Amygdala (tissue), 56 donors: ENCODE measurements at places on chromosomes 12 and 14.

DNA sequence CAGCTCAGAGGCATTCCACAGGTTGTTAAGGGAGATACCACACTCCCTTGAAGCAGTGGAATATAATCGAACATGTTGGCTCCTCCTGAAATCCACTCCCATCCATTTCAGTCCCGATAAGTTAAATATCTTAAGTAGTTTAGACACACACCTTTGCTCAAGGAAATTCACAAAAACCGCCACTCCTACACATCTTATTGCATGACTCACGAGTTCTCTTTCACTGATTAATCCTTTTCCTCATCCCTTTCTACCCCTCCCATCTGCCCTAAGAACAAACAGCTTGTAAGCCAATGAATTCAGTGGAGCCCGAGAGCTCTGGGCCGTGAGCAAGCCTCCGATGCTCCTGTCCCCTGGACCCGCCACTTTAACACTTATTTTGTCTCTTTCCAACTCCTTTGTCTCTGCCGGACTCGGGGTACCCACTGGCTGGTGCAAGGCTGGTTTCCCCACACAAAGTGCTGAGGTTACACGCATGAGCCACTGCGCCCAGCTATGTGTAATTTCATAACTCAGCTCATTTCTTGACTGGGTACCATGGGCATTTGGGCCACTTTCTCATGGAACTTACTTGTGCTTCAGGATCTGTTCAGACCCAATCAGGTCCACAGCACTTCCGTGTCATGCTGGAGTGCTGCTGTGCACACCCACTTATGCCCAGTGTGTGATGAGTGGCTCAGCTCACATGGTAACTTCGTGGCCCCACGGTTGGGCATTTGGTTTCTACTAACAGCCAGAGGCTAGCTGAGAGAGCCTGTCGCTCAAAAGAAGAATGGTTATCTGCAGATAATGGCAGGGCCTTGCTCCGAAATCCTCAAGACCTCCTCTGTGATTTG is 171.8 kb upstream of the ALG10B start:
- DNase-seq, result no peak

DNA sequence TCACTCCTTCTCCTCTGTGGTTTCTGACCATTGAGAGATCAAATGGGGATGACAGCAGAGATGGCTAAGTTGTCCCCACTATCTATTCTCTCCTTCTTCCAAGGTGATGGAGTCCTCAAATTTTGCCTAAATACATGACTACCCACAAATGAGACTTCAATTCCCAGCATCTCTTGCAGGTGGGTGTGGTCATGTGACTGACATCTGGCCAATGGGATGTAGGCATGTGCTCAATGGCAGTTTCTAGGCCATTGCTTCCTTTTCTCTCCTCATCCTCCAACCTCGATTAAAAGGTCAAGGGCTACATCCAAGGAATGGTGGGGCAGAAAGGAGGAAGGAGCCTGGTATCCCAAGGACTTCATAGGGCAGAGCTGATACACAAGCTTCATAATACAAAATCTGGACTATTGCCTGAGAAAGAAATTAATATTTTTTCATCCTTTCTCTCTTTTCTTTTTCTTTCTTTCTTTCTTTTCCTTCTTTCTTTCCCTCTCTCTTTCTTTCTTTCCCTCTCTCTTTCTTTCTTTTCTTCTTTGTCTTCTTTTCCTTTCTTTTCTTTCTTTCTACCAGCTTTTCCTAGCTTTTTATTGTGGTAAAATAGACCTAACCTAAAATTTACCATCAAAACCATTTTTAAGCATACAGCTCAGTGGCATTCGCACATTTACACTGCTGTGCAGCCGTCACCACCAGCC is 100.9 kb upstream of the PRB2 start:
- no peak for DNase-seq

DNA sequence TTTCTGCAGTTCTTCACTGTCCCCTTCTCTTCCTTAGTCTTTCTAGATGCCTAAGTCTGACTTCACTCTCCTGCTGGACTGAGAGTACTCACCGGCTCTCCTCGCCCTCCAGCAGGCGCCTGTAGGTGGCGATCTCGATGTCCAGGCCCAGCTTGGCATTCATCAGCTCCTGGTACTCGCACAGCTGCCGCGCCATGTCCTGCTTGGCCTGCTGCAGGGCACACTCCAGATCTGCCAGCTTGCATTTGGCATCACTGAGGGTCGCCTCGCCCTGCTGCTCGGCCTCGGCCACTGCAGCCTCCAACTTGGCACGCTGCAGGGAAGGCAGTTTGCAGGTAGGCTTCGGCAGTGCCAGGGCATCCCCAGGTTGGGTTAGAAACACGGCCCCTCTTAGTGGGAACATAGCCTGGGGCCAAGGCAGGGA is 5.2 kb downstream of the KRT84 start:
- no peak for DNase-seq

- DNase-seq, result no peak
Measured at GRCh38 chr14:89618811-89619551, 201.9 kb upstream of the FOXN3 start.

DNA sequence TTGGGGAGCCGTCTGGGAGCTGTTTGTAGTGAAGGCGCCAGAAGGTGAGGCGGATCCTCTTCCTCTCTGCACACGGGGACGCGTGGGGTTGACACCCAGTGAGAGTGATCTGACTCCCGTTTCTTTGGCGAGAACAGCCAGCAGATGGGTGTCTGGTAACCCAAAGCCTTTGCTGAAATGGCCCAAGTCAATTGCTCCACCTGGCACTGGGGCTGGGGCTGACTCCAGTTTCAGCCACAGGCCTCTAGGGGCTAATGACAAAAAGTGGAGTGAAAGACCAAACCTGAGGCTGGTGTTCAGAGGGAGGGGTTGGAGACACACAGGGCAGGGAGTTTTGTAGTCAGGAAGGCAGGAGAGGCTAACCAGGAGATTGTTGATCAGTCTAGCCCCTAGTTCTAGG is 87.0 kb downstream of the FRMD6 start:
- no peak for DNase-seq

DNA sequence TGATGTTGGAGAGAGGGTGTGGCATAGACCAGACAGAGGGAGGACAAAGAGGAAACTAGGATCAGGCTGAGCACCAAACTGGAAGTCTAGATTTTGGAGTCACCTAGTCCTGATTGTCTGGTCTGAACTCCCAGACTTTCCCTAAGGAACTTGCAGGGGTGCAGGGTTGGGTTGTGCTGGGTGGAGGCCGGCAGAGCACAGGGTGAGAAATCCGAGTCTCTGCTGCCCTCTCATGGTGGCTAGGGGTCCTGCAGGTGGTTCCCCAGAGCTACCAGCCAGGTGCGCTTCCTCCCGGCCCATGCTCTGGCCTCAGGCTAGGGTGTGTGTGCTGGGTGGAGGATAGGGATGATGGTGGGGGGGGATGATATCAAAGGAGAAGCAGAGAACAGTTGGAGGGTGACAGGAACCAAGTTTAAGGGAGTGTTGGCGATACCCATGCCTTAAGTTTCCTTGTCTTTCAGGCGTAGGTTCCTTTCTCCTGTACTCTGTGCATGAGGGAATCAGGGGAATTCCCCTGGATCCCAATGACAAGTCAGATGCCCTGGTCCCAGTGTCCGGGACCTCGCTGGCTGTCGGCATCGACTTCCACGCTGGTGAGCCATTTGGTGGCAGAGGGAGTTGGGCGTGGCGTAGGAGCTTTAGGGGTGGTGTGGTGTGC is 33.5 kb upstream of the NXPH4 start:
- no peak for DNase-seq

DNA sequence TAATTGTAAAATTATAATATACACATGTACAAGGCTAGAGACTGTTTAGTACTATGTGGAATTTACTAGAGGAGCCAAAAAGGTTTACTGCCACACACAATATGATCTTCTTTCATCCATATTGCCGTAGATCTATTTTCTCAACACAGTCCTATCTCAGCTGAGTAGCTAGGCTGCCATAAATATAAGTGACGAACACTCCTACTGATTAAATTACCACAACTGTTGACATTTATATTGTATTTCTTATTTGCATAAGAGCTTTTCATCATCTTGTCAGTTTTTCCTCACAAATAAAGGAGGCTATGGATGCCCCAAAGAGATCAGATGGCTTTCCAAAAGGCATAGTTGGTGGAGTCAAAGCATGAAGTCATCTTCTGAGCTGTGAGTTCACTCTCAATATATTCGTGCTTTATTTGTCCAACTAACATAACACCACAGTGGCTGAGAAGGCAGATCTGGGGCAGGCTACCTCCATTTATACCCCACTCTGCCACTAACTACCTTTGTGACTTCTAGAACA is 78.6 kb downstream of the CCDC59 start:
- DNase-seq, result no peak

GRCh38 chr14:73426877-73427276 is 31.5 kb downstream of the NUMB start:
- DNase-seq, result no peak

DNA sequence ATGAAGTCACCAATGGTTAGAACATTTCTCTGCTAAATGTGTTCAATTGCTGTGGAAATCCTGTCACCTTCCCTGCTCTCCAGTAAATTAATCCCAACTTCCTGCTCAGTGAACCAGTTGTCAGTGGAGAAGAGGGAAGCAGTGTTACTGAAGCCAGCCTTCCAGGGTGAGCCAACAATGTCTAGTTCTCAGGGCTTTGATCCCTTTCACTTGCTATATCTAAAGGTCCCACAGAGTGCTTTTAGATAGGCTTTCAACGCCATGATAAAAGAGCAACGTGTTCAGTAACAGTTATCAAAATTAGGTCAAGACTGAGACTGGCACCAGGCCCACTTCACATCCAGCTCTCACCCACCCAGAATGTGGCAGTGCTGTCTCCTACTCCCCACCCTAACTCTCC is 139.7 kb downstream of the KCNH5 start:
- no peak for DNase-seq

GRCh38 chr12:4386801-4387200 is 7.3 kb upstream of the FGF23 start:
- no peak for DNase-seq

DNA sequence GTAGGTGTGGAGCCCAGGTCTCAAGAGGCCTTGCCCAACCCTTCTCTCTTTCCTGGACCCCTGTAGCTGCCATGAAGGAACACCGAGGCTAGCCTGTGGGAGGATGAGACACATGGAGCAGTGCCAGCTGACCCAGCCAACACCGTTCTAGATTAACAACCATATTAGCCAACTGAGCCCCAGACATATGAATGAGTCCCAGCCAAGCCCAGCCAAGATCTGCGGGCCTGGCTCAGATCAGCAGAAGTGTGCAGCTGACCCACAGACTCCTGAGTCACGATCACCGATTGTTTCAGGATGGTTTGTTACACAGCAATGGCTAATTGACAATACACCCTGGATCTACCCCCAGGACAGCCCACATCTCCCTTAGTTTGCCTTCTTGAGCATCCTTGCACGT is 82.1 kb downstream of the NTF3 start:
- no peak for DNase-seq

- no peak for DNase-seq
Measured at GRCh38 chr12:91889910-91890309, 255.7 kb downstream of the BTG1 start.

GRCh38 chr12:58530742-58531062 is 389.6 kb downstream of the LRIG3 start:
- DNase-seq, result no peak

- no peak for DNase-seq
Measured at GRCh38 chr14:50025776-50026175, 90.6 kb downstream of the VCPKMT start.

GRCh38 chr12:96099421-96099820 is 64.0 kb upstream of the LTA4H start:
- no peak for DNase-seq

DNA sequence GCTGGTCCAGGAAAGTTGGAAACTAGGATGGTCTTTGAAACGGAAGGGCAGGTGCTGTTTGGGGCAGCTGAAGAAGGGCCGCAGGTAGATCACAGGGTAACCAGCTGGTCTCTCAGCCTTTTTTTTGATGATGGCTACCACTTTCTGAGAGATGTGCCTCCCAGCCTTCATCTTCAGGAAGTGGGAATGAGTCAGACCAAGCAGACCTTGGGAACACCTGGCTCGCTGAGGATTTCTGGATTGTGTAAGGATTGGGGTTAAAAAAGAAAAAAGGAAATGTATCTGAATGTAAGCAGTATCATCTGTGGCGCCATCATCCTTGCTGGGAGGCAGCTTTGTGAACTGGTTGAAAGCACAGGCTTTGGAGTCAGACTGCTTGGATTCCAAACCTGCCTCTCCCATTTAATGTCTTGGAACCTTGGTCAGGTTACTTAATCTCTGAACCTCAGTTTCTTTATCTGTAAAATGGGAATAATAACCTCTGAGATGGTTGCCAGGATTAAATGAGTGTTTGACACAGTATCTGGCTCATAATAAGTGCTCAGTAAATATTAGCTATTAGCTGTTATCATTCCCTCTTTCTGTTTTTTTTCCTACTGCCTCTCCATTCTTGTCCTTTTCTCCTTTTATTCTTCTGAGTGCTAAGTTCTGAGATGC is 1.7 kb downstream of the PRPF40B start:
- no peak for DNase-seq

DNA sequence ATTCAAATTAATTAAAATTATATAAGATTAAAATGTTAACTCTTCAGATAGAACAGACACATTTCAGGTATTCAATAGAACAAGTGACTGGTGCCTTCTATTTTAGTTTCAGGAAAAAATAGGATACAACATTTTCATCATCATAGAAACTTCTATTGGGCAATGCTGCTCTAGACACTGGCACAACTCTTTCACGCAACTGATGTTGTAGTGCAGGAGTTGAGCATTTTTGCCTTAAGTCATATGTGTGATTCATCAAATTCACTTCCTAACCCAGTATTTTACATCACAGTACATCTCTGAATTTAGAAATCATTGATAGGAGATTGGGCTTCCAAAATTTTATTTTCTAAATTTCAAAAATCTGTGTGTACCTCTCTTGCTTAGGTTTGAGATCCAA is 215.4 kb upstream of the DIO2 start:
- no peak for DNase-seq

- peak; percentile 17 for DNase-seq
Measured at GRCh38 chr14:68439676-68440075, 353.2 kb downstream of the ZFP36L1 start.

GRCh38 chr14:42027271-42027670 is 420.6 kb downstream of the LRFN5 start:
- DNase-seq, result no peak

DNA sequence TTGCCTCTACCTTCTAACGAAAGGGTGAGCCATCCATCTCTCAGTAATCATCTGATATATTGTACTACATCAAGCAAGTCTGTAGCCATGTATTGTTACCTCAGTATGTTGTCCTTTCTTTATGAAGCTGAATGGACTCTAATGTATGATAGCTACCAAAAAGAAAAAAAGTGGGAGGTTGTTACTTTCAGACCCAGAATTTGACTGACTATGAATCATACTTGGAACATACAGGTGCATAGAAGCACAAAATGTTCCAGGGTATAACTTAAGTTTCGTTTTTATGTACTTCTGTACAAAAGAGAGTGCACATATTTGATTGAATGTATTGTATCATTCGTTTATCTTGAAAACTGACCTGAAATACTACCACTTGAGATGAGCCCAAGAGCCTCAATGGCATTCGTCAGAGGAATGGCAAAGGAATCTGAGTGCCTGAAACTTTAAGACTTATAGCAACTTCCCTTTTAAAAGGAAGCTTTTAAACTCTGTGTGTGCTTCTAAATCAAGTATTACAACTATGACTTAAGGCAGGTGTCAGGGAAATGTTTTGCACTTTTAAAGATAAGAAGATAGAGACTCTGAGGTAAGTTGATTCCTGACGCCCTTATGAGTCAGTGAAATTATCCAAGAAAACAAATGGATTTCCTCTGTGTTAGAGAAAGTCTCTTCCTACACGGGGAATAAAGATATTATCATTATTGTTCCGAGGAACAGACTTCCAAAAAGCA is 951.5 kb downstream of the GALC start:
- no peak for DNase-seq

- no peak for DNase-seq
Measured at GRCh38 chr12:105803292-105803691, 335.5 kb downstream of the NUAK1 start.
